ENCODE measurements at places on chromosomes 3 and 15.
A peak's percentile ranks its signal among the peaks of the same experiment; 100 is the strongest.

DNA sequence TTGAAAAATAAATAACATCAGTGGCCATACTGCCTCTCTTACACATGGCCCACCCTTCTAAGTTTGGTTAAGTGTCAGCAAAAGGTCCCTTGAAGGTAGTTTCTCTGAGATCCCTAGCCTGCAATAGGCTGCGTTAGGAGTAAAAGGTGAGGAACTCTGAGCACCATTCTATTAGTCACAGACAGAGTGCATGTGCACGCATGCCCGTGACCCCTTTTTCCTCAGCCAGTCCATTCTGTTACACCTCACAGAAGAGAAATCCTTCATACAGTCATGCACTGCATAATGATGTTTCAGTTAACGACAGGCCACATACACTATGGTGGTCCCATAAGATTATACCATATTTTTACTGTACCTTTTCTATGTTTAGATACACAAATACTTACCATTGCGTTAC is 12.5 kb downstream of the RCCD1 start:
- no peak overlapping the region for H3K27ac ChIP-seq
- DNase-seq: no peak
- H3K4me3 ChIP-seq: no peak overlapping the region
- H3K4me1 ChIP-seq: no peaks in the 10 kb centered on the region

GRCh38 chr15:63905558-63906265 is 72.0 kb upstream of the HERC1 start:
- peaks cover 16% of the 10 kb centered on the region for H3K4me1 ChIP-seq
- no peak for DNase-seq
- no peaks in the 10 kb centered on the region for H3K27me3 ChIP-seq

GRCh38 chr3:187481426-187481825 is 113.2 kb downstream of the RTP4 start:
- no peak overlapping the region for H3K4me3 ChIP-seq
- no peaks in the 10 kb centered on the region for H3K36me3 ChIP-seq

- H3K27me3 ChIP-seq: no peaks in the 10 kb centered on the region
- H3K4me3 ChIP-seq: no peak overlapping the region
- no peak for DNase-seq
- H3K27ac ChIP-seq: no peak overlapping the region
These were observed 18.2 kb upstream of the EOGT start for GRCh38 chr3:69031635-69032034.

DNA sequence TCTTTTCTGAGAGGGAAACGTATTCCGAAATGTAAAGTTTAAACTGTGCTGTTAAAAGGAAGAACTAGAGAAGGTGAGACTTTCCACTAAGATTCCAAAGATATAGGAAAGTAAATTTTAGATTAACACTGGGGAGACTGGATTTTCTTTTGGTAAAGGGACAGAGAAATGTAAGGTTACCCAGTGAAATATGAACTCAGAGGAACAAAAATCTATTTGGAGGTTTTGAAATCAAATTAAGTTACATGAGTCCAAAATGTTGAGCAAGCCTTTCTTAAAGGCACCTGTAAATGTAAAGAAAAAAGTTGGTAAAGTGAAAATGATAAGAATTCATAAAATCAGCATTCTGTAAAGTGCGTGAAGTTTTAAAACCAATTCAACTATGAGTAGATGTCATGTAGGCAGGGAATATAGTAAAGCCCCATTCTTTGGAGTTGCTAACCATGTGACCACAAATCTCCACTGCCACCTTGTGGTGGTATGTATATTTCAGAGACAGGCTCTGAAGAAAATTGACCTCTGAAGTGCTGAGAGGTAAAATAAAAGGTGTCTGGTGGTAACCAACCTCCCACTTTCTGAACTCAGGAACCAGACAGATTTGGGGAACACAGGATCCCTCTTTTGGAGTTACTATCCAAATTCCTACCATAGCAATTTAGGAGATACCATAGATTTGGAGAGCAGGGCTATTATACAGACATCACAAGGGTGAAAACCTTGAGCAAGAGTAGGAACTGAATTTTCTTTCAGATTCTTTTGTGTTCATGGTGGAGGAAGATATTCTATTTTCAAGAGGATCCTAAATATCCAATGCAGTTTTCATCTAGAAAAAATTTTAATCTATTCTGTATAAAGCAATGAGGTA is 215.3 kb downstream of the ROBO2 start:
- H3K27me3 ChIP-seq: no peaks in the 10 kb centered on the region
- H3K27ac ChIP-seq: no peak overlapping the region
- H3K4me3 ChIP-seq: no peak overlapping the region
- no peaks in the 10 kb centered on the region for H3K36me3 ChIP-seq

GRCh38 chr3:18099611-18100010 is 325.5 kb downstream of the SATB1 start:
- peak overlapping the region; percentile 83 for H3K27ac ChIP-seq
- peaks cover 8% of the 10 kb centered on the region for H3K27me3 ChIP-seq
- H3K4me1 ChIP-seq: peaks cover 24% of the 10 kb centered on the region
- H3K36me3 ChIP-seq: peaks cover 9% of the 10 kb centered on the region

DNA sequence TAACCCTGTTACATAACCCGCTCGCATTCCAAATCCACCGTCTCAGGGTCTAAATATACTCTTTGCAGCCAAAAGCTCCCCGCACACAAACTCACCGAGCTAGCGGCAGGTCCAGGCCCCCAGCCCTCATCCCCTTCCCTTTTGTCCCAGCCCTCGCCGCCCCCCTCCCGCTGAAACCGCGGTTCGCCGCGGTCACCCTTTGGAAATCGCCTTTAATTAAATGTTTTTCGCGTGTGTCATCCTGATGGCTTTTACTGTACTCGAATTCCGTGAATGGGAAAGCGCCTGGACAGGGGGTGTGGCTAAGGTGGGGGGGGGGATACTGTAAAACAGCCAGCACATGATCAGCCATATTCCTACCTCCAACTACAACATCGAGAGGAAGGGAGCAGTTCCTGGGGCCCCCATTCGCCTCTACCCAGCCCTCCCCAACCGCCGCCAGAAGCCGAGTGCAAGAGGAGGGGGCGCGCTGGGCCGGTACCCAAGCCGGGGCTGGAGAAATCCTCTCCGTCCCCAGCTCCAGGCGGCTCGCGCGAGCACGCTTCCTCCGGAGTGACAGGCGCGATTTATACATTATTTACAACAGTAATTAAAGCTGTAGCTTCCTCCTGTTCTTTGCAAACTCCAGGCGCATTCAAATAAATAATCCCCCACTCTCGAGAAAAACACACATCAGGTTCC is 1.7 kb downstream of the RORA start:
- peak overlapping the region; percentile 54 for H3K4me3 ChIP-seq
- H3K4me1 ChIP-seq: peaks cover 12% of the 10 kb centered on the region
- no peak overlapping the region for H3K27ac ChIP-seq
- no peaks in the 10 kb centered on the region for H3K36me3 ChIP-seq
- peaks cover 64% of the 10 kb centered on the region for H3K27me3 ChIP-seq

GRCh38 chr15:88331291-88331690 is 74.8 kb upstream of the NTRK3 start:
- DNase-seq: peak; percentile 82
- no peaks in the 10 kb centered on the region for H3K36me3 ChIP-seq
- H3K4me3 ChIP-seq: no peak overlapping the region
- no peak overlapping the region for H3K27ac ChIP-seq
- peaks cover 6% of the 10 kb centered on the region for H3K27me3 ChIP-seq

DNA sequence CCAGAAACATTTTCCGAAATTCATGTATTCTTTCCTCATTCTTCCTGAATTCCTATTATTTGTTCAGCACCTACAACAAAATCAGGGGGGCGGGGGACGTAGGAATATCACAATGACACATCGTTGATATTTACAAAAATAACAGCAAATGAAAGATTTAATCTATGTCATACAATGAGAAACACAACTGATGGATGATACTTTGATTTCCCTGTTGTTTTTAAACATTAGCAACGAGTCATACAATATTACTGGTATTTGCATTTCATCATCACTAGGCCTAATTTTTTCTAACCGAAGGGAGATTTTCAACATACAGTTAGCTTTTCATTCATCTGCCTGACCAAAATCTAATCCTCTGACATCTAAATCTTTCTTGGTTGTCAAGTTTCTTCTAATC is 45.3 kb upstream of the INO80 start:
- H3K36me3 ChIP-seq: no peaks in the 10 kb centered on the region
- H3K4me1 ChIP-seq: peaks cover 11% of the 10 kb centered on the region
- peaks cover 4% of the 10 kb centered on the region for H3K27me3 ChIP-seq
- H3K4me3 ChIP-seq: no peak overlapping the region
- DNase-seq: no peak

DNA sequence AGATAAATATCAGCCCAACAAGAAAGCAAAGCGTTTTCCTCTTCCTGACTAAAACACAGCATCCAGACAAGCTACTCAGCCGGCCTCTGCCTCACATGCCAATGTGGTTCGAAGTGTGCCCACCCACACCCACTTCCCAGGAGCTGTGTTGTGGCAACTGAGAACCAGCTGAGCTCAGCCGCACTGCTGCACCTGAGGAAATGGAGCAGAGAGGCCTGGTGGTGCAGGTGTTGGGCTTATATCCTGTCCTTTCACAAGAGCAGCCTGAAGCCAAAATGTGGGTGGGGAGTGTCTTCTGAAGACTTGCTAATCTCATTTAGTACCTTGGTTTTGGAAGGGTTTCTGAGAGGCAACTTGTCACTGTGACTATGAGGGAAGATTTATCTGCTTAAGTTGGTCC is 23.0 kb upstream of the RETNLB start:
- DNase-seq: peak; percentile 47
- H3K27me3 ChIP-seq: no peaks in the 10 kb centered on the region
- peaks cover 39% of the 10 kb centered on the region for H3K4me1 ChIP-seq
- peak overlapping the region; percentile 66 for H3K27ac ChIP-seq
- no peak overlapping the region for H3K4me3 ChIP-seq

DNA sequence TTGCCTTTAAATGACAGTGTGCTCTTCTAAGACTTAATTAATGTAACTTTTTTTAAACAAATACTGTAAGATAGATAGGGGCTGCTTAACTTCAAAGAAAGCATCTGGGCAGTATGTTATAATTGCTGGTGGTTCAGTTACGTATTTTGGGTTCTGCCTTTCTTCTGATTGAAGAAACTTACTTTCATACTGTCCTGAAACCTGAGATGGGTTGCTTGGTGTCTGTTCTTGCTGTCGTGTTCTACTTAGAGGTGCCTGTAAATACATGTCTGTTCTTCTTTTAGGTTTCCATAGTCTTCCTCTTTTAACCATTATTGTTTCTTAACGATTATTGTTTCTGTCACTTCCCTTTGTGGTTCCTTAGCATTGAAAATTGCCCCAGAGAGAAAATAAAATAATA is 297.7 kb upstream of the CHRM5 start:
- H3K4me3 ChIP-seq: no peak overlapping the region
- no peak for DNase-seq
- no peak overlapping the region for H3K27ac ChIP-seq
- H3K36me3 ChIP-seq: no peaks in the 10 kb centered on the region
- H3K4me1 ChIP-seq: no peaks in the 10 kb centered on the region

DNA sequence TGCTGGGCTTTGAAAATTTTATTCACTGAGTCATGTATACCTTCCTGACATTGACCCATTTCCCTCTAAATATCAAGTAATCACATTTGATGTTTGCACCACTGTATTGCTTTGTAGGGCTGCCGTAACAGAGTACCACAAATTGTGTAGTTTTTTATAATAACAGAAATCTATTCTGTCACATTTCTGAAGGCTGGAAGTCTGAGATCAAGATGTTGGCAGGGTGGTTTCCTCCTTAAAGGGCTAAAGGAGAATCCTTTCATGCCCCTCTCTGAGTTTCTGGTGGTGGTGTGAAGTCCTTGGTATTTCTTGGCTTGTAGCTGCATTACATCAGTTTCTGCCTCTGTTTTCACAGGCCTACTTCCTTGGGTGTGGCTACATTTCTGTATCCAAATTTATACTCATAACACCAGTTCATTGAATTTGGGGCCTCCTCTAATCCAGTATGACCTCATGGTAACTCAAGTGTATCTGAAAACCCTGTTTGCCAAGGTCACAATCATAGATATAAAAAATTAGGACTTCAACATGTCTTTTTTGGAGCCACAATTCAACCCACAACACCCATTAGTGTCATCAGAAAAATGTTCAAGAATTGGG is 29.1 kb upstream of the ST6GAL1 start:
- no peak overlapping the region for H3K4me3 ChIP-seq
- no peaks in the 10 kb centered on the region for H3K27me3 ChIP-seq
- peaks cover 19% of the 10 kb centered on the region for H3K36me3 ChIP-seq
- peak overlapping the region; percentile 37 for H3K27ac ChIP-seq

DNA sequence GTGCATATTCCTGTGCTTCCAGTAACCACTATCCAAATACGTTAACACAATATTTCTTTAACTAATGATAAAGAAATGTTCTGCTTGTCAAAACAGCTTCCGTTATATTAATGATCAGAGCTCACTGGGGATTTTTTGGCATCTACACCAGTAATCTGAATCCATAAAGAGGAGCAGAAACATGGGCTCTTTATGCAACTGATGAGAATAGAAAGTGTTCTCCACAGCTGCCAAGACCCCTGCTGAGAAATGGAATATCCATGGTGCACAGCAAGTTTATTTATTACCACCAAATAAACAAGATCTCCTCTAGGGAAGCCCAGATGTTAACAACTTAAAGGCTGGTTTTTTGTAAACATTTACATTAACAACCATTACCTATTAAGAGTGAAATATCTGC is 54.5 kb downstream of the ALDH1A2 start:
- DNase-seq: no peak
- H3K27me3 ChIP-seq: peaks cover 24% of the 10 kb centered on the region
- no peak overlapping the region for H3K4me3 ChIP-seq
- H3K4me1 ChIP-seq: no peaks in the 10 kb centered on the region
- no peak overlapping the region for H3K27ac ChIP-seq
- no peaks in the 10 kb centered on the region for H3K36me3 ChIP-seq

GRCh38 chr3:189260556-189261493 is 89.1 kb downstream of the TPRG1 start:
- H3K4me1 ChIP-seq: no peaks in the 10 kb centered on the region
- H3K36me3 ChIP-seq: no peaks in the 10 kb centered on the region
- H3K27ac ChIP-seq: no peak overlapping the region
- H3K27me3 ChIP-seq: peaks cover 6% of the 10 kb centered on the region
- no peak for DNase-seq
- H3K4me3 ChIP-seq: no peak overlapping the region

DNA sequence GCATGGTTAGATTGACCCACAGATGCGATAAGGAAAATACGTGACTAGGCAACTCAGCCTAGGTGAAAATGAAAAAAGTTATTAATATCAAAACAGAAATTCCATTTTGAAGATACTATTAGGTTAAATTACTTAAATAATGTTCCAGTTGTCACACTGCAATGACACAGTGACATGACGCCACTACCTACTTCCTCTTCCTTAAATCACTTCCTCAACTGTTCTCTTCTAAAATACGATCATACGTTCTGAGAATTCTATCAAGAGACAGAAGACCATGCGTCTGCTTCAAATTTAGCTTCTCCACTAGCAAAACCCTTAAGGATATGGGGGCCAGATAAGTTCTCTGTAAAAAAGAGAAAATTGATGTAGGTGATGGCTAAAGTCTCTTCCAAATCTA is 18.2 kb downstream of the CMTM6 start:
- no peak overlapping the region for H3K4me3 ChIP-seq
- DNase-seq: no peak
- peaks cover 58% of the 10 kb centered on the region for H3K36me3 ChIP-seq
- peaks cover 26% of the 10 kb centered on the region for H3K4me1 ChIP-seq
- no peak overlapping the region for H3K27ac ChIP-seq

GRCh38 chr3:43175541-43175940 is 69.7 kb upstream of the POMGNT2 start:
- H3K36me3 ChIP-seq: peaks cover 9% of the 10 kb centered on the region
- H3K27ac ChIP-seq: no peak overlapping the region
- peaks cover 30% of the 10 kb centered on the region for H3K4me1 ChIP-seq
- H3K4me3 ChIP-seq: no peak overlapping the region
- no peaks in the 10 kb centered on the region for H3K27me3 ChIP-seq

GRCh38 chr15:50248994-50249582 is 16.4 kb downstream of the HDC start:
- H3K27ac ChIP-seq: peak overlapping the region; percentile 96
- H3K27me3 ChIP-seq: no peaks in the 10 kb centered on the region
- no peak for DNase-seq
- H3K4me3 ChIP-seq: peak overlapping the region; percentile 67
- H3K36me3 ChIP-seq: peaks cover 2% of the 10 kb centered on the region
- H3K4me1 ChIP-seq: peaks cover 33% of the 10 kb centered on the region
